Activated CD8-positive, alpha-beta T cell treated with anti-CD3 and anti-CD28 coated beads, Interleukin-2, amount 10 ng/mL, durations not matched to agents 7 days and 5 days (primary cell): ENCODE measurements at places on chromosomes 1 and 21. TPM values are rescaled to one million over a fixed set of nuclear protein-coding genes. Genes with fewer than 3 reads are reported as not detected.

Gene KCND3
- total RNA-seq, result not detected

Gene HAX1
- total RNA-seq, result 119 TPM

Gene TNFRSF8
- 0.95 TPM for total RNA-seq

GRCh38 chr1:58884706-58885661 is 101.1 kb upstream of the JUN start:
- peak; percentile 37 for DNase-seq
- H3K27ac ChIP-seq, result peak overlapping the region; percentile 88
- no peak overlapping the region for H3K4me3 ChIP-seq
- H3K27me3 ChIP-seq, result no peaks in the 10 kb centered on the region
- peaks cover 46% of the 10 kb centered on the region for H3K4me1 ChIP-seq

DNA sequence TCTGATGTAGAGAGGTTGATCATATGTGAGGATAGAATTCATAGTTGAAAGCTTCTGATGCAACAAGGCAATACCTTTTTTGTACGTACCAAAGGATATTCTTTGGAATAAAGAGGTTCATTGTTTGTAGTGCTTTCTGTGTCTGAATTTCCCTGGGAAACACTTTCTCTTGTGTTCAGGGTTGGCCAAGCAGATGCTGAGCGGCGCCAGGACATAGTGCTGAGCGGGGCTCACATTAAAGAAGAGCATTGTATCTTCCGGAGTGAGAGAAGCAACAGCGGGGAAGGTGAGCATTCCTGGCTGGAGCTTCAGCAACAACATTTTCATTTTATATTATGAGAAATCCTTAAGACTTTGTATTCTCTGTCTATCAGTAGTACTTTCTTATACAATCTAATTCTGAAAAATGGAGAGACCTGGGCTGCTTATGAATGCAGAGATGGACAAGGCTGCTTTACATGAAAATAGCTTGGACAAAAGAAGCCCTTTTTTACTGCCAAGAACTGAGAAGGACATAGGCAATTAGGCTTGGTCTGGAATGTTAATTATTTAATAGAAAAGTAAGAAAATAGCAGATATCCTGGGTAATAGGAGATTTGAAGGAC is 85.2 kb downstream of the KIF1B start:
- no peak for DNase-seq
- H3K4me3 ChIP-seq, result no peak overlapping the region
- no peaks in the 10 kb centered on the region for H3K4me1 ChIP-seq
- no peak overlapping the region for H3K27ac ChIP-seq
- H3K27me3 ChIP-seq, result no peaks in the 10 kb centered on the region

GRCh38 chr1:32341971-32342370 is 5.9 kb upstream of the MARCKSL1 start:
- peaks cover 6% of the 10 kb centered on the region for H3K27me3 ChIP-seq
- no peaks in the 10 kb centered on the region for H3K36me3 ChIP-seq
- no peak overlapping the region for H3K4me3 ChIP-seq
- peaks cover 41% of the 10 kb centered on the region for H3K4me1 ChIP-seq
- DNase-seq, result no peak
- no peak overlapping the region for H3K27ac ChIP-seq

- no peak for DNase-seq
- no peak overlapping the region for H3K4me3 ChIP-seq
- no peaks in the 10 kb centered on the region for H3K36me3 ChIP-seq
- H3K27me3 ChIP-seq, result no peaks in the 10 kb centered on the region
- no peaks in the 10 kb centered on the region for H3K4me1 ChIP-seq
Measured at GRCh38 chr1:83620016-83620415, 378.9 kb downstream of the TTLL7 start.

- DNase-seq, result no peak
- no peak overlapping the region for H3K27ac ChIP-seq
- peaks cover 4% of the 10 kb centered on the region for H3K4me1 ChIP-seq
- H3K4me3 ChIP-seq, result no peak overlapping the region
- H3K27me3 ChIP-seq, result peaks cover 8% of the 10 kb centered on the region
- no peaks in the 10 kb centered on the region for H3K36me3 ChIP-seq
Measured at GRCh38 chr1:244304156-244304555, 147.6 kb downstream of the ADSS2 start.
